ENCODE measurements at places on chromosomes 12 and 14.

DNA sequence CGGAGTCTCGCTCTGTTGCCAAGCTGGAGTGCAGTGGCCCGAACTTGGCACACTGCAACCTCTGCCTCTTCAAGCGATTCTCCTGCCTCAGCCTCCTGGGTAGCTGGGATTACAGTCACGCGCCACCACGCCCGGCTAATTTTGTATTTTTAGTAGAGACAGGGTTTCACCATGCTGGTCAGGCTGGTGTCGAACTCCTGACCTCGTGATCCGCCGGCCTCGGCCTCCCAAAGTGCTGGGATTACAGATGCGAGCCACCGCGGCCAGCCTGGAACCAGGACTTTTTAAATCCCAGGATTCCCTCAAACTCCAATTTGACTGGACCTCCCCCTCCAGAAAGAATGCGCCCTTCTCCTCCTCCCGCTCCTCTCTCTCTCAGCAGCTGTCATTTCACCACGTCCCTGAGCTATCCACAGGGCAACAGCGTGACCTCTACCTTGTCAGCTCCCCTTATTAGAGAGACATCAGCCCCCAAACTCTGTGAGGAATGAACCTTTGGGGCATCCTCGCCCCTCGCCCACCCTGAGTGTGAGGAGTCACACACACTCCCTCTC, 2.0 kb downstream of the ESYT1 start:
- DNase-seq: no peak

GRCh38 chr14:95699412-95699811, 13.2 kb downstream of the TCL1B start:
- no peak for DNase-seq

DNA sequence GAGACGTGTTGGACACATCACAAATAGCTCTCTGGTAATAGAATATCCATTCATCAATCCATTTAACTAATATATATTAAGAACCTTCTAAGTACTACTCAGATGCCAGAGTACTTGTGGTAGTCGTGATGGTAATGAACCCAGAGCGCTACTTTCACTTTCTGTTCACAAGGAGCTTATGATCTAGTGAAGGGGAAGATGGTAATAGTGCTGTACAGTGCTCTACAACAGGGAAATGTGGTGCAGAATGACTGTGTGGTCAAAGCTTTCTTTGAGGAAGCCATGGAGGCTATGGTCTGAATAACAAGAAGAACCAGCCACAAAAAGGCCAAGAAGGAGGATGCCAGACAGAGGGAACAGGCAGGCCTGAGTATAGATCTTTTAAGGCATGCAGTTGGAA, 212.0 kb downstream of the PTPRO start:
- DNase-seq: no peak

- DNase-seq: no peak
Measured at GRCh38 chr14:101225157-101226152, 321.9 kb upstream of the RTL1 start.

- no peak for DNase-seq
Measured at GRCh38 chr14:20706657-20707355, 18.2 kb downstream of the ANG start.

GRCh38 chr12:65495233-65495632, 216.8 kb downstream of the MSRB3 start:
- no peak for DNase-seq

GRCh38 chr12:84161296-84161695, 751.3 kb downstream of the SLC6A15 start:
- DNase-seq: no peak

- DNase-seq: no peak
Measured at GRCh38 chr12:128974881-128975280, 121.6 kb downstream of the GLT1D1 start.

- DNase-seq: no peak
Measured at GRCh38 chr14:36582874-36583241, 444 bp upstream of the NKX2-8 start.

DNA sequence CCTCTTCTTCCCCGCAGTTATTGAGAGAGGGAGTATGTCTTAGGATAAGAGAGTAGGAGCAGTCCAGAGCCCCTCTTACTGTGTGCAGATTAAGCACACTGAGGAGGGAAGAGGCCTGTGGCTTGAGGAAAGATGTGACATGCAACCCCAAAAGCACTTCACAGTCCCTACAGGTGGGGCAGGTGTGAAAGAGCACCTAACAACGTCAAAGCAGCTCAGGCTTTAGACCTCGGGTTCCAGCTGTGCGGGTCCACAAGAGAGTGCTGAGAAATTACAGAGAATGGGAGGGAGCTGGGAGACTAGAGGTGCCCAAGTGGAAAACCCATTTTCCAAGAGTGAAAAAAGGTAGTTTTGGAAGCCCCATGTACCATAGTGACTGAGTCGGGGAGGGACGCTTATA, 127.6 kb downstream of the SLC25A47 start:
- DNase-seq: no peak

GRCh38 chr12:122870867-122871664, 24.9 kb downstream of the VPS37B start:
- no peak for DNase-seq

DNA sequence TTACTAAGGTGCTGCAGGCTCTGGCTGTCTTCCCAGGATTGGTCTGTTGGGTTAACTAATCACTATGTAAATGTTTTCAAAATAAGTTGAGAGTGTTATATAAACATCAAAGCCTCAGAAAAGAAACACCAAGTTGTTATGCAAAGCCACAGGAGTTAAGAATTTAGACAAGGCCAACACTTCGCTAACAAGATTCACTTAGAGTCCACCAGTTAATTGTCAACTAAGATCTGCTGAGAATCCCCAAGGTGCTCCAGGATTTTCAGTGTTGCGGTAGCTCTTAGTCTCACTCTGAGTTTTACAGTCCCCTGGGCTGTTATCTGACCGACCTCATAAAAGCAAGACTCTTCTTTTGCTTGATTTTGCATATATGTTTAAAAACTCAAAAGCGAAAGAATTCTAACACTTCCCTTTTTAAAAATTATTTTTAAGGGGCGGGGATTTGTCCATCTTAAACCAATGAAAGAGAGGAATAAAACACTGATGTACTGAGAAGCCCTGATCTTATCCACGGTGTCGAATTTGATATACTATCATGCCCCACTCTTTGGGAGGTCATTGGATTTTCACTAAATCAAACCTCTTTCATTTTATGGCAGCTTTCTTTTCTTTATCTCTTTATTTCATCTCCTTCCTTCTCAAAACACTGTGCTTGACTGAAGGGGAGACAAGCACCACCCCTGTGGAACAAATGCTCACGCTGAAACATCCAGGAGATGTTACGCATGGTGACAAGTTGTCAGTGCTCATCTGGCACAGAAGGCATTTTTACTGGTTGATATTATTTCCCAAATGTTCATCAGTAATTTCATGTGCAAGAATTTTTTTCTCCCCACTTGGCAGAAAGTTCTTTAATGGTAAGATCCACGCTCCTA, 7.0 kb downstream of the NIN start:
- DNase-seq: no peak

GRCh38 chr12:109423392-109423791, 53.7 kb downstream of the KCTD10 start:
- no peak for DNase-seq

GRCh38 chr12:23621900-23622299, 327.6 kb downstream of the SOX5 start:
- DNase-seq: no peak

GRCh38 chr12:67656251-67656650, 7.7 kb downstream of the DYRK2 start:
- no peak for DNase-seq

DNA sequence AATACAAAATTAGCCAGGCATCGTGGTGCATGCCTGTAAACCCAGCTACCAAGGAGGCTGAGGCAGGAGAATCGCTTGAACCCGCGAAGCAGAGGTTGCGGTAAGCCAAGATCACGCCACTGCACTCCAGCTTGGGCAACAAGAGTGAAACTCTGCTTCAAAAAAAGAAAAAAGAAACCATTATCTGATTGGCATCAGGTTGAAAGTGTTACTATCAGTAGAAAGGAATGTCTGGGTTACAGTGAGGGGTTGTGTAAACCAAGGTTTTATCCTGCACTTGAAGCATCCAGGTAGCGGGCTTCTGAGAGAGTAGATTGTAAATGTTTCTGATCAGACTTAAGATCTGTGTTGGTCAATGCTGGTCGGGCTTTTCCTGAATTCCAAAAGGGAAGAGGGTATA, 14.1 kb upstream of the OXA1L start:
- no peak for DNase-seq

DNA sequence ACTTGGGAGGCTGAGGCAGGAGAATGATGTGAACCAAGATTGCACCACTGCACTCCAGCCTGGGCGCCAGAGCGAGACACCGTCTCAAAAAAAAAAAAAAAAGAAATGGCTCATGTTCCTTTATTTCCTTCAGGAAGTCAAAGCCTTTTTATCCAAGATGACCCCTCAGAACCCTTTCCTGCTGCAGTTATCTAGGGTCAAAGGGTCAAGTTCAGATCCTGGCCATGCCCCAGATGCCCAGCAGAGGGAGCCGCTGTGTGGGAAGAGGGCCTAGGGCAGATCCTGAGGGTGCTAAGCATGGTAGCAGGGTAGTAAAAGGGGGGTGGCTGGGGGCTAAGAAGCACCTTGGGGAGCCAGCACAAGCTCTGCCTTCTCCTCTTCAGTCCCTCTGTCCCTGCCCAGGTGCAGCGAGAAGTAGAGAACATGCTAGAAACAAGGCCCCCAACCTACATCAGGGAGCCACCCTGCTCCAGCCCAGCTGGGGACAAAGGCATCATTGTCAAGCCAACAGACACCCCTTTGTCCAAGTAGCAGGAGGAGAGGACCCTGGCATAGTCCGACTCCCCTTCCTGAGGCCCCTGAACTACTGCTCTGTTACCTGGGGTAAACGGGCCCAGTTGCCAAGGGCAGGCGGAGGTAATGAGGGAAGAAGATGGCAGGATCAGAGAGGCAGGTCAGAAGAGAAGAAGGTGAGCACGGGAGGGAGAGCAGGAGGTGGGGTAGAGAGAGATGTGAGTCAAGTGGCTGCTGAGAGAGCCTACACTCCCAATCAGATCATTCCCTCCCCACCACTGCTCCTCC, 6.5 kb downstream of the NFE2 start:
- DNase-seq: peak; percentile 19

DNA sequence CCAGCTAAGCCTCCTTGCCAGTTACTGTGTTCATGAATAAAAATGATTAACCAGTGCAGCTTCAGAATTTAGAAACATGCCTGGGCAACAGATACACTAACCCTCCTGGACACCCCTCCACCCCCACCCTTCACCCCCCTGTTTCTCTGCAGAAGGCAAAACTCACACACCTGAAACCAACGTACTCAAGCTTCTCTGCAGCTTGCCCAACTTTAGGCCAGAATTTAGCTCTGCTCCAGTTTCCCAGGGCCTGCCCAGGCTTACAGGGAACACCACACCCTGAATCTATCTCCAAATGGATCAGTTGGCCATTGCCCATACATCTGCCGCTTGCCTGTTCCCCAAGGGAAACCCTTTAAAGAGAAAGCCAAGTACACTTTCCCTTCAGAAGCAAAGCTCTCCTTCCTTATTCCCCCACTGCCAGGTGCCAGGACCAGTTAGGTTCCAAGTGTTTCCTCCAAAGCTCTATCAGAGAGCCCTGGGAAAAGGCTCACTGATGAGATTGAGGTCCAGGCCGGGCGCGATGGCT, 1.8 kb upstream of the SPPL3 start:
- no peak for DNase-seq

DNA sequence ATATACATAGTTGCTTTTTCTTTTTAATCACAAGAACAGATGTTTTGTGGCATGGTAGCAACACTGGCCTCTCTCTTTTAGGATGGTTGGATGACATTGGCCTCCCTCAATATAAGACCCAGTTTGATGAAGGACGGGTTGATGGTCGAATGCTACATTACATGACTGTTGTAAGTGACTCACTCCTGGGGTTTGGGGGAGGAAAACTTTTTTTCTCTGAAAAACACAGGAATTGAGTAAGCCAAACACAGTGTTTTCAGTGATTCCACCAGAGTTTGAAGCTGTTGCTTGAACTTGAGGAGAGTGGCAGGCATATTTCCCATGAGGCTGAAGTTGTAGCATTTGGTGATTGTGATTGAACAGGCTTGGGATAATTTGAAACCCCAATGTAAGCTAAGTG, 13.7 kb upstream of the REP15 start:
- DNase-seq: no peak

- DNase-seq: no peak
Measured at GRCh38 chr12:31783996-31784645, 55.3 kb upstream of the AMN1 start.

GRCh38 chr14:69317780-69318179, 57.8 kb downstream of the GALNT16 start:
- DNase-seq: no peak

DNA sequence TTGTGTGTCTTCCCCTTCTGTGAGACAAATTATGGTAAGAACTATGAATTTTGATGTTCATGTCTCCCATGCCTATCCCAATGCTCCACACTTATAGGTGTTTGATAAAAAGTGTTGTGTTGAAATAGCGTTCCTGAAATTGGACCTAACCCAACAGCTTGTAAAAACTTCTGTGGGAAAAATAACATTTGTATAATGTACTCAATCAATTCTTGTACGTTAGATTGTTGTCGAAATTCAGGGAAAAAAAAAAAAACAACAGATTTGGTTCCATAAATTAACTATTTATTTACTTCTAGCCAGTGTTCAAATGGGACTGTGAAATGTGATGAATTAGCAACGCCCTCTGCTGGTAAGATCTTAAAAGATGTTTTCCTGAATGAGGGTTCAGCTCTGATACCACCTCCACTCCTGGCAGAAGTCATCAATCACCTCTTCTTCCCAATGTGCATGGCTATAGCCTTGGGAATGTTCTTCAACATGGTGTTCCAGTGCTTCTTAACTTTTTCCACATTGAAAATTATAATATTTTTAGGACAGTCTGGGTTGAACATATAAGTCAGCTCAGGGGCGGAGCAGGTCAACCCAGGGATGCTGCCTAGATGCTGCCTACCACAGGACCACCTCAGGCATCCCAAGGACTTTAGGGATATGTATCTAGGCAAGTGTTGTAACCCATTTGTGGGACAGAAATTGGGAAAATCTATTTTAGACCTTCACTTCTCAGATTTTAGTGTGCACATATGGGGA, 170.6 kb downstream of the OTOGL start:
- no peak for DNase-seq

GRCh38 chr12:93087840-93088610, 158.9 kb upstream of the EEA1 start:
- no peak for DNase-seq

DNA sequence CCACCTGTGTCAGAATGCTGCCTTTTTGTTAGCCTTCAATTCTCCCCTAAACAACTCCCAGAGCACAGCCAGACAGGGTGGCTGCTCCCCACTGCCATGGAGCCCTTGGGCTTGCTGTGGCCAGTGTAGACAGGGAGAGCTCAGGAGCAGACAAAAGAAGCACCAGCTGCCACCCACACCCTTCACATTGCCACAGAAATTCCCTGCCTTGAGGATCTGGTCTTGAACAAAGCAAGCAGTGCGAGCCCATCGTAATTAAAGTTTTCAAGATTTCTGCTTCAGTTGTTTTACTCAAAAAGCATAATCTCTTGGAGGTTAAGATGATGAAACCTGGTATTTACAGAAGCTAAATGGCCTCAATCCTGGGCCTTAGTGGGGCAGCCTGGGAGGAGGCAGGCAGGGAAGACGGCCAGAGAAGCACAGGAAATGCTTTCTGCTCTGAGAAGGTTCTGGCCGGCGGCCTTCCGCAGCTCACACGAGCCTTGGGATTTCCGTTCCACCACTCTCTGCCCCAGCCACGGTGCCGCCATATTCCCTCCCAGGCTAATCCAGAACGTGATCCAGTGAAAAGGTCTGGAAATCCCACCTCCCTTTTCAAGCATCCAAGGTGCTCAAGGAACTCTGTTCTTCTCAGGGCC, 535.2 kb downstream of the BCL11B start:
- DNase-seq: no peak

- no peak for DNase-seq
Measured at GRCh38 chr14:62117751-62118105, 355.5 kb downstream of the SNAPC1 start.

- no peak for DNase-seq
Measured at GRCh38 chr12:120263748-120264085, 1.8 kb downstream of the PXN start.

Data from stimulated activated CD8-positive, alpha-beta memory T cell treated with anti-CD3 and anti-CD28 coated beads, Interleukin-15, amount 100 ng/mL, for 4 hours (primary cell).